ENCODE measurements at places on chromosomes 6 and 20.
A peak's percentile ranks its signal among the peaks of the same experiment; 100 is the strongest.

DNA sequence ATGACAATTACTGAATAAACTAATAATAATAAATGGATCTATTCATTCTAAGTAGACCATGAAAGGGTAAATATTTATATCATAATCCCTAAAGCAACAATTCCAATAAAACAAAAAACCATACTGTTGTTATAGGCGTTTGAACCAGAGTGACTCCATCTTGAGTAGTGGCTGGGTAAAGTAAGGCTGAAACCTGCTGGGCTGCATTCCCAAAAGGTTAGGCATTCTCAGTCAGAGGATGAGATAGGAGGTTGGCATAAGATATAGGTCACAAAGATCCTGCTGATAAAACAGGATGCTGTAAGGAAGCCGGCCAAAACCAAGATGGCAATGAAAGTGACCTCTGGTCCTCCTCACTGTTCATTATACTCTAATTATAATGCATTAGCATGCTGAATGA, 8.3 kb downstream of the OR2H1 start:
- no peaks in the 10 kb centered on the region for H3K4me1 ChIP-seq
- no peak overlapping the region for H3K27ac ChIP-seq
- H3K4me3 ChIP-seq: no peak overlapping the region
- no peaks in the 10 kb centered on the region for H3K27me3 ChIP-seq
- H3K36me3 ChIP-seq: no peaks in the 10 kb centered on the region
- DNase-seq: no peak

DNA sequence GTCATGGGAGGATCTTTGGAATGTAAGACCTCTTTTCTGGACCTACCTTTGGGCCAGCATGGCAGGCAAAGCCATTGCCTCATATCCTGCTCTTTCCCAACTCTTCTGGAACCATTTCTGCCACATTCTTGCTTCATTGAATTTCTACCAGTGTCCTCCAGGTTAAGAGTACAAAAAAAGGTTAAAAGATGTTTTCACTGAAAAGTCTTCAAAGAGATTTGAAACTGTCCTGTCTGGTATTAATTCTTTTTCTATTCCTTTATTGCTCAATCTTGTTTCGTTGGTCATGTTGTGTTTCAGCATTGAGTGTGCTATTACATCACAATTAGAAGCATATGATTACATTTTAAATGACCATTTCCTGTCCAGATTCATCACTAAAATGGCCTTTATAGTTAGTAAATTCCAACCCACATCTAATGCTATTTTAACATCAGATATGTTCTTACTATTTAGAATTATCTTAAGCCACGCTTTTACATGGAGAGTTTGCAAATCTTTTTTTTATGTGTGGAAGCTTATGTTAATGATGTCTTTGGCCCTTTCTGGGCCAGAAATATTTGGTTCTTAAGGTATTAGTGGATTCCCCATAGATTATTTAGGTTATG, 450.9 kb downstream of the GJA1 start:
- H3K27me3 ChIP-seq: no peaks in the 10 kb centered on the region
- DNase-seq: peak; percentile 54
- H3K36me3 ChIP-seq: no peaks in the 10 kb centered on the region

DNA sequence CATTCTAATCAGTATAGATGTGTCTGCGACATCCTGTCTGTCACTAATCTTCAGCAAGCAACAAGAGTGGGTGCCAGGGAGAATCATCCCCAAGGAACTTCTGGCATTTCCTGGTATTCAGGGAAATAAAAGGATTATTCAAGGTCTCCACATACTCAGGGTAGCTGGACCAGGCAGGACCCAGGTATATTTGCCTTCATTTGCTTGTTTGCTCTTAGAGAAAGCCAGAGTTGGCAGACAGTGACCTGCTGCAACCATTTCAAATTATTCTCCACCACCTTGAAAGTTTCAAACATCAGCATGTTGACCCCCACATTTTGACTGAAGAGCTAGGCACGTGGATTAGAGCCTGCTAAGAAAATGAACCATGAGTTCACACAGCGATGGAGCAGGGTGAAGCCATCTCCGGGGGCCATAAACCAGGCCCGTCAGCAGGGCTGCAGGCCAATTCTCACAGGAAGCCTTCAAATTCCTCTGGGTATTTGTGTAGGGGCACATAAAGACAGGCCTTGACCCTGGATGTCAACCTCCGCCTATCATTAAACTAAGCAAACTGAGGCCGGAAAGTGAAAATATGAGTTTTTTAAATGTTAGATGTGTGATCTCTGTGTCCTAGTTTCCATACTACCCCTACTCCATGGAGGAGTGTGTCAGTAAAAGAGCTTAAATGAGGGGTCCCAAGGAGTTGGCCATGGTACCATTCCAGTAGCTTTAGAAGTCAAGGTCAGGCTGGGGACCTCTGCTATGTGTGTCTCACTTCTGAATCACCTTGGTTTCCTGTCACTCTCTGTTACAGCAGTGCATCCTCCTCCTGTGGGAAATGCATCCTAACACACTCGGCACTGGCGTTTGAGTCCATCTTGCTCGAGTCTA, 32.9 kb downstream of the TRAM2 start:
- no peak overlapping the region for H3K4me3 ChIP-seq
- H3K27ac ChIP-seq: peak overlapping the region; percentile 85
- peaks cover 68% of the 10 kb centered on the region for H3K4me1 ChIP-seq
- DNase-seq: peak; percentile 55
- peaks cover 11% of the 10 kb centered on the region for H3K36me3 ChIP-seq

DNA sequence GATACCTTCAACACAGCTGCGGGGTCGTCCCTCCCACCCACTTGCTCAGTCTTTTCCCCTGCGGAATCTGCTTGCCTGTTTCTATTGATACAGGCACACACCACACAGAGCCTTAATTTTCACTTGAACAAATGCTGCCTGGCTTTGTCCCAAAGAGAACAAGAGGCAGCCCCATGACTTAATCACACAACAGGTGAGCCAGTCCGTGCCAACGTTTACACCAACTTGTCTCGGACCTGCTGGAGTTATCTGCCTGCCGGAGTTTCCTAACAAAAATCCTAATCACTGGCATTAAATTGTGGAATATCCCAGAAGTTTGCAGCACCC, 186.8 kb upstream of the RREB1 start:
- H3K27me3 ChIP-seq: no peaks in the 10 kb centered on the region
- no peaks in the 10 kb centered on the region for H3K4me1 ChIP-seq
- no peak for DNase-seq
- H3K4me3 ChIP-seq: no peak overlapping the region
- H3K36me3 ChIP-seq: no peaks in the 10 kb centered on the region

Data from IMR-90 (cell line).